COR-L47 (cell line): ENCODE measurements at places on chromosomes 11 and 22.

- DNase-seq = no peak
Observed at GRCh38 chr11:15775015-15775541, 581.3 kb downstream of the SOX6 start.

GRCh38 chr11:446891-447290 is 3.2 kb upstream of the PTDSS2 start:
- no peak for DNase-seq

DNA sequence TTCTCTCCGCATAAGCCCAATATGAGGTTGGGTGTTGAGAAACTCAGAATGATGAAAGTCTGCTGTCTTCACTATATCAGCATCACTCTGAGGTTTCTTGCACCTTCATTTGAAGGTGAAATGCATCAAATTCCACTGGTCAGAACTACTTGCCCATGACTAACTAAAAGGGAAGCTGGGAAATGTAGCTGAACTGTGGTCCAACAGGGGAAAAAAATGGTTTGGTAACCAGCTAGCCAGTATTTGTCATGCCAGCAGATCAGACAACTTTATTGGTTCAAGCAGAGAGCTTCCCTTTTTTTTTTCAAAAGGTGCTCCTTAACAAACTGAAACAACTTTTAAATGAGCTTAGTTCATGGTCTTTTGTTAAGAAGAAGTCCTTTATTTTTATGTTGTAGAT is 14.2 kb upstream of the PIK3C2A start:
- no peak for DNase-seq

- no peak for DNase-seq
Observed at GRCh38 chr11:118415739-118416068, 14.3 kb downstream of the ATP5MG start.

GRCh38 chr11:91129596-91129995 is 906.7 kb upstream of the CHORDC1 start:
- no peak for DNase-seq

GRCh38 chr11:57788703-57789088 is 27.1 kb downstream of the CTNND1 start:
- no peak for DNase-seq

DNA sequence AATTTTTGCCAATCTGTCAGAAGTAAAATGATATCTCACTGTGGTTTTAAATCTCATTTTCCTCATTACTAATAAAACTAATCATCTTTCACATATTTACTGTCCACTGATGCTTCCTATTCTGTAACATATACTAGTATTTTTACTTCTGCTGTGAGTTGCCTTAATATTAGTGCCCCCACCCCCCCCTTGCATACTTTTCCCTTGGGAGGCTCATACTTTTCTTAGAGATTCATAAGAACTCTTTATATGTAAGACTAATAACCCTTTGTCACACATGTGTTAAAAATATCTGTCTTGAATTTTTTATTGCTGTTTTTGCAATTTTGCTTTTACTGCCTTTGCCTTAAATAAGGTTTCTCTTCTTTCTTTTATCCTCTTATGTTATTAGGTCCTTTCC is 87.2 kb downstream of the PHF21A start:
- DNase-seq = no peak

GRCh38 chr11:57126766-57127400 is 54.9 kb upstream of the LRRC55 start:
- DNase-seq = no peak

DNA sequence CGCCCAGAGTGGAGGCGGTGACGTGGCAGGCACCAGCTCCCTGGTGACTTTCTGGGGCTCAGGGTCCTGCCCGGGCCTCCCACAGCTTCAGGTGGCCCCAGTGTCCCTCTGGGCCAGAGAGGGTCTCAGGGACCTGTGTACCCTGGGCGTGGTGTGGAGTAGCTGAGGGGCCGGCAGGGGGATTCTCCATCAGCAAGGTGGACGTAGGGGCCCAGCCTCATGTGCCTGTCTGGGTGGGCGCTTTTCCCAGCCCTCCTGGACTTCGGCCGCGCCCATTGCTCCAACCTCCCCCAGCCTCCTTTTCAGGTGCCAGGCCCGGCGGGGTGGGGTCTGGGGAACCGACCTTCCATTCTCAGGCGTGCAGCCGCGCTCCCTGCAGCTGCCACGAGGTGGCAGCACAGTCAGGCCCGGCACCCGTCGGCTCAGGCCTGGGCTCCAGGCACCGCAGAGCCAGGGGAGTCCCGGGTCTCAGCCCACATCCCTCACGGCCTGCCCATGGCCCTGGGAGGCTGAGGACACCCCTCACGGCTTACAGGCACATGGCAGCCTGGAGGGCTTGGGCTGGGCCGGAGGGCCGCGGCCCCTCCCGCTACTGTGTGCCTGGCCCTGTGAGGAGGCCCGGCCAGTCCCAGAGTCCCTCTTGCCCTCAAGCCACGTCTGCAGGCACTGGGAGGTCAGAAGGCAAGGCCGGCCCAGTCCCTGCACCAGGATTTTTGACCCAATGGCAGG is 19.9 kb upstream of the MUC5B start:
- DNase-seq = peak; percentile 34

GRCh38 chr11:36081274-36081945 is 137.5 kb downstream of the LDLRAD3 start:
- DNase-seq = no peak

DNA sequence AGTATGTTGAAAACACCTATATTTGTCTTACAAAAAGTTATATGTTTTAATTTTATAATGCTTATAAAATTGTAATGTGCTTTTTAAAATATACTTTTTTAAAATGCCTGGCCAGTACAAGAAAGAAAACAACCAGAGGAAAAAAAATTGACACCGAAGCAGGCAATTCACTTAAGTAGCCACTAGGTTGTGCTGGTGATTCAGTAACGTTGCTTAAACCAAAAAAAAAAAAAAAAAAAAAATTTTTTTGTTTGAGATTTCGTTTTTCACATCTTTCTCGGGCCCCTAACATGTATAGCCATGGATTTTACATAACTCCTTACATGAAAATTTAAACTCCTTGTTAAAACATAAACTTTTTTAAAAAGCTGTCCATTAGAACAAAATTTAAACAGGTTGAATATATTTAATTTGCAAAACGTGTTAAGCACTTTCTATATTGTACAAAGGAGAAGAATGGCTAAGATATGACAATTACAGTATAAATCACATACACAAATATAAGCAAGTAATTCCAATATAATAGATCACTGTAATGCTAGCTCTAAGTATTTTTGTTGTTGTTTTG is 9.2 kb downstream of the OR8B4 start:
- DNase-seq = peak; percentile 8

GRCh38 chr22:29734838-29735237 is 15.0 kb downstream of the CABP7 start:
- DNase-seq = no peak

DNA sequence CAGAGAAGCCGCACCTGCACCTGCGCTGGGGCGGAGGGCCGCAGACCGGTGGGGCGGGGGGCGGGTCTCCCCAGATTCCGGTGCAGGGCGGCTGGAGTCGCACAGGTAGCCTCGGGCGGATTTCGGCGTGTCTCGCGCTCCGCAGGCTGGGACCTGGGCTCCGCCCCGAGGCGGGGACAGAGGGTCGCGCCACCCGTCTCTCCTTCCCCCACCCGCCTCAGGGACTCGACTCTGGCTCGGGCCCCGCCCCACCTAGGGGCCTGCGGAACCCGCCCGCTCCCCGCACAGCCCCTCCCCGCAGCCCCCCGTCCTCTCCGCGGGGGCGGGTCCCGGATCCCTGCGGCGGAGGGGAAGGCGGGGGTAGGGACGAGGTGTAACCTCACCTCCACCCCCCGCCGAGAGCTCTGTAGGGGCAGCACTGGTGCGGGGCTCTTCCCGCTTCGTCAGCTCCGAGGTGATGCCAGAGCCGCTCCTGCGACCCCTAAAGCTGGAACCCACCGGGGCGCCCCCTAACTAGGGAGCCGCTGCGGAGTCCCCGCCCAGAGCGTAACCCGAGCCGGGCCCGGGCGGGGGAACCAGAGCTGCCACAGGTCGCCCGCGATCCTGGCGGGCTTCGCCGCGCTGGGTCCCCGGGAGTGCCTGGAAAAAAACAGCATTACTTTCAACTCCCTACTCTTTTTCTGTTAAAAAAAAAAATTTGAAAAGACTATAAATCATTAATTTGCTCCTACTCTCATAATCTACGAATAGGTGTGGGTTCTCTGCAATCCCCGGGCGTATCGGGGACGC is at the start of gene SLC29A2:
Gene SLC29A2, minus strand, starts transcription at position 134 of the 789 bp plus-strand sequence. CDS start 169 bp downstream, outside the sequence.
- DNase-seq = peak; percentile 94

DNA sequence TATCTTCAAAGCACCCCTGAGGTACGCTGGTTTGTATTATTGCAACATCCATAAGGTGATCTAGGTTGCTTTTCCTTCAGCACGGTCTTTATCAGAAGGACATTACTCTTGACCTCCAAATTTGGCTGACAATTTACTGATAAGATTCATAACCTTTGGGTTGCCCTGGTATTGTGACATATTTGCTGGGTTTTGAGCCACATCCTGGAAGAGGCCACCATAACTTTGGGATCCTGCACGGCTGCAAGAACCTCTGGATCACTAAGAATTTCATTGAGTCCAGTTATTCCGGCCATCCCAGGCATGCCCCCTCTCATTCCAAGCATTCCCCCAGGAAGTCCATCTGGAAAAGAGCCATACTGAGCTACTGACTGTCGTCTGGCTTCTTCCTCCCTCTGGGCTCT is 6.5 kb upstream of the PLET1 start:
- DNase-seq = no peak

GRCh38 chr22:29393019-29393608 is 4.7 kb upstream of the AP1B1 start:
- DNase-seq = no peak

- DNase-seq = peak; percentile 52
Observed at GRCh38 chr11:97454988-97455387, 1065.2 kb downstream of the JRKL start.

DNA sequence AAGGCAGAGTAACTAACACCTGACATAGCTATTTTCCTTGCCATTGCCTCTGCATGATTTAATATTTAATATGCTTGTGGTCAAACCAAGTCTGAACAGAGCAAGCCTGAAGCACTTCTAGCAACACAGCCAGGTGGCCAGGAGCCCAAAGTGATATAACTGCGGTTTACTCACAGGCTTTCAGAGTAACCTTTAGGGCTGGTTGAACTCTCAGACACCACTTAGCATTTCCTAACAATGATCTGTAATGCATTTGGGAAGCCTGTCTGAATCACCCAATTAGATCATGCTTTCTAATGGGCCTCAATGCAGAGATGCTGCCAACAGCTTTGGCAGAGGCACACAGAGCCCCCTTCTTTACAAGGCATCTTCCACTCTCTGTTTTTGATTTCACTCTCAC is 96.1 kb downstream of the FDX1 start:
- no peak for DNase-seq

- DNase-seq = no peak
Observed at GRCh38 chr11:104705490-104706190, 192.6 kb downstream of the CASP12 start.

DNA sequence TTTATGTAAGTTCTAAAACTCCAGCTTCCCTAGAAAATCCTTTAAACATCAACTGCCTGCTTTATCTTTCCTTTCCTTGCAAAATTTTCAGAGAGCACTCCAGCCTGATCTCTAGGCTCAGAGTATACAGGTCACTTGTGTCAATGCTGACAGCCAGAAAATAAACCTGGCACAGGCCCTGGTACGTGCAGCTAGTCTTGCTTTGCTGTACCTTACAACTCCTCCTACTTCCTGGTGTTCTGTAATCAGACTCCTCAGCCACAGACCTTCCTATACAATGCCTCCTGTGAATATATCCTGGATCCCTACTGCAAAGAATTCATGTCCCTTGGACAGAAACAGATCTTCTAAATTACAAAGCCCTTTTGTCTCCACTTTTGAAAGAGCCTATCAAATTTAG is 24.2 kb upstream of the TMEM123 start:
- peak; percentile 23 for DNase-seq

GRCh38 chr11:1906611-1907423 is 12.7 kb upstream of the TNNT3 start:
- DNase-seq = no peak

DNA sequence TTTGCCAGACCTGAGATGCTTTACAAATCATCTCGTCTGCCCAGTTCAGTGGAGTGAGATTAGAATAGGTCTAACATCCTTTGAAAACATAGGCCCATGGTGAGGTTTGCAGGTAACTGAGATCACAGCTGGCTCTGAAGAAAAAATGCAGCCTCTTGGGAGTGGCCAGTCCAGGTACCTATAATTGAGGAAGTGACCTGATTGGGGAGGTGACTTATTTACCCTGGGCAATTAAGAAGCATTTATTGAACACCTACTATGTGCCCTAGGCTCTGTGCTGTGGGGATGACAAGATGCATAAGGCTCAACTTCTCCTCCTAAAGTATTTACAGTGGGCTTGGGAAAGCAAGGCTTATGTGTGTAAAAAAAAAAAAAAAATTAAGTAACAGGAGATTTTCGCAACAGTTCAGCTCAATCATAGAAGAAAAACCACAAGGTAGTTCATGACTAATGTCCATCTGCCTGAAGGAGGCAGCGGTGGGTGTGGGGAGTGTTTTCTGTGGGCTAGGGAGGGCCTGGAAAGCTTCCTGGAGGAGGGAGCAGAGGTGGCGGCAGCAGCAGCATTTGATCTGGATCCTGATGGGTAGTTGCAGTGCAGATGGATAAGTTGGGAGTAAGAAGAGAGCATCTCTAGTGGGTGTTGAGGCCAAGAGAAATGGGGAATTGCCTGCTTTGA is 16.1 kb downstream of the MICAL2 start:
- DNase-seq = no peak
